Muscle of leg (tissue), 16 donors: ENCODE measurements at places on chromosomes 3 and 15. TPM values are rescaled to one million over a fixed set of nuclear protein-coding genes. Genes with fewer than 3 reads are reported as not detected.

Gene C3orf20
- total RNA-seq, result 0.09 TPM

Gene ABCC5
- 15.8 TPM for total RNA-seq

Gene CHCHD4
- total RNA-seq, result 13.8 TPM

Gene LRRN1
- total RNA-seq, result 26.6 TPM

Gene ADAMTSL3
- 42.8 TPM for total RNA-seq

Gene GOLGA6A
- 0.13 TPM for total RNA-seq

Gene C2CD4A
- total RNA-seq, result under 0.01 TPM

Gene CNTN4
- total RNA-seq, result 6.8 TPM

Gene ANKRD34C
- total RNA-seq, result under 0.01 TPM

Gene PLA2G4D
- total RNA-seq, result not detected

Gene MPI
- 43.8 TPM for total RNA-seq

Gene GMPS
- 32.0 TPM for total RNA-seq

Gene ZNF80
- 0.04 TPM for total RNA-seq

Gene DUOXA1
- 0.18 TPM for total RNA-seq

Gene ECT2
- total RNA-seq, result 13.4 TPM

Gene IQCF2
- not detected for total RNA-seq

Gene GHSR
- not detected for total RNA-seq

Gene FAIM
- 12.7 TPM for total RNA-seq

Gene RTP1
- total RNA-seq, result 0.04 TPM

Gene PIGZ
- 0.84 TPM for total RNA-seq

Gene CX3CR1
- total RNA-seq, result 1.5 TPM

Gene CFAP44
- total RNA-seq, result 5.4 TPM

Gene CPA3
- 3.1 TPM for total RNA-seq

Gene ACVR2B
- 17.6 TPM for total RNA-seq

Gene ANKRD63
- total RNA-seq, result 0.22 TPM

Gene MESP1
- 0.75 TPM for total RNA-seq

Gene VEPH1
- 1.2 TPM for total RNA-seq

Gene HMCES
- 12.6 TPM for total RNA-seq

Gene TNFAIP8L3
- 2.1 TPM for total RNA-seq

Gene UBA3
- 41.4 TPM for total RNA-seq

Gene GXYLT2
- total RNA-seq, result 39.1 TPM

Gene CPN2
- total RNA-seq, result 0.04 TPM
